Sciatic nerve (tissue), 2 donors: ENCODE measurements at places on chromosomes 5 and 9.
A peak's percentile ranks its signal among the peaks of the same experiment; 100 is the strongest.

DNA sequence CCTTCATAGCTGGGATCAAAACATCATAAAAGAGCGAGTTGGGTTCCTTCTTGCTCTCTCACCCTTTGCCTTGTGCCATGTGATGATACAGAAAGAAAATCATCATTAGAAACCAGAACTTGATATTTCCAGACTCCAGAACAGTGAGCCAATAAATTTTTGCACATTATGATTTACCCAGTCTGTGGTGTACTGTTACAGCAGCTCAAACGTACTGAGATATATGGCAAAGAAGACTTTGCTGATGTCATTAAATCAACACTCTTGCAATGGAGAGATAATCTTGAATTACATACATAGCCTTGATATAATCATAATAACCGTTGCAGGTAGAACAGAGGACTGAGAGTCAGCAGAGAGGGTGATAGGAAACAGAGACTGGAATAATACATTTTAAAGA, 1271.6 kb downstream of the CDH12 start:
- DNase-seq: no peak

DNA sequence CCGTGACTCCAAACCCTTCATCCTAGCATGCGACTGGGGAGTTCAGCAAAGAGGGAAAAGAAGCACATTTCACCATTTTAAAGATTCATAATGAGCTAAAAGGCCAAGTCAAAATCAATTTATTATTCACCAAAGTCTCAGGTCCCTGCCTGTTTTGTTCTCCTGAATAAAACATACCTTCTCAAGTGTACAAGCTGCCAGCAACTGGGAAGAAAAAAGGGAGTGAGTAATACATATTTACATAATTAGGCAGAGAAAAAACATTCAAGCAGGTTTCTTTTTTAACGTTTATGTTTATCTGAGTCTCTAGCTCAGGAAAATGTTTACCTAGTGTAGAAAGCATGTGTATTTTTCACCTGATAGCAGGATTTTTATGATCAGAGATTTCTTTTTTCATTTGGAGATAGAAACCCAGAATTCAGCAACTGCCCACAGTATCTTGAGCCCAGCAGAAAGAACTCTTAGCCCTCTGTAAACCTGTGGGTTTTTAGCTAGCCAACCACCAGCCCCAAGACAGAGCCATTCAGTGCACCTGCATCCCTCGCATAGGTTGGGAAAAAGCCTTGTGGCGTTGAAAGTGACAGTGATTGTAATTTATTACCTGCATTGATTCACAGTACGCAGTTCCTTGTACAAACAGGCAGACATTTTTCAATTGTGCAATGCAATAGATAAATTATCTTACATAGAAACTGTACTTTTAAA, 117.9 kb upstream of the GRIA1 start:
- no peak for DNase-seq

- DNase-seq: peak; percentile 76
Measured at GRCh38 chr5:170357955-170358444, 31.2 kb downstream of the KCNMB1 start.

- no peak for DNase-seq
Measured at GRCh38 chr9:118529624-118530214, 825.5 kb downstream of the TLR4 start.
